HCEC 1CT (cell line): ENCODE measurements at places on chromosomes 5 and 9.

- no peak for DNase-seq
These were observed 31.8 kb upstream of the TLR4 start for GRCh38 chr9:117672369-117672768.

DNA sequence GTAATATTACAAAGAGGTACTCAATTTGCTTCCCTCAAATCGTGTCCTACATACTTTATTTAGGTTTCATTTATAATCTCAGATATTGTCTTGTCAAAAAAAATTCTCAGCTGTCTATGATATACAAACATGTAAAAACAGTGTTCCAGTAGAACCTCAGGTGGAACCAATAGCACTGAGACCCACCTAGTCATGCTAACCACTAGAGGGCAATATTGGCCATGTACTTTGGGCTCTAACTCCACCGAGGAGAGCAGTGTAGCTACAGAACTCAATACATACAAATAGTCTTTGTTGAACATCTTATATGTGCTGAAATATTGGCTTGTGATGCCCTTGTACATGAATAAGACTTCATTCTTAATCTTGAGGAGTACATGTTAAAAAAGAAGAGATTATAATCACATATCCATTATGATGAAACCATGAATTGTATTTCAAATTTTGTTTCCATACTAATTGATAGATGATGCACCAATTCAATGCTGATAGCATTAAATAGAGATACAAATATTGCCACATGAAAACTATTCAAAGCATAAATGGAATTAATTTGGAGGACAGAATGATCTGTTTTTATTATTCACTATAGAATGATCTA lies 71.2 kb upstream of the CNTLN start:
- peak; percentile 59 for DNase-seq

DNA sequence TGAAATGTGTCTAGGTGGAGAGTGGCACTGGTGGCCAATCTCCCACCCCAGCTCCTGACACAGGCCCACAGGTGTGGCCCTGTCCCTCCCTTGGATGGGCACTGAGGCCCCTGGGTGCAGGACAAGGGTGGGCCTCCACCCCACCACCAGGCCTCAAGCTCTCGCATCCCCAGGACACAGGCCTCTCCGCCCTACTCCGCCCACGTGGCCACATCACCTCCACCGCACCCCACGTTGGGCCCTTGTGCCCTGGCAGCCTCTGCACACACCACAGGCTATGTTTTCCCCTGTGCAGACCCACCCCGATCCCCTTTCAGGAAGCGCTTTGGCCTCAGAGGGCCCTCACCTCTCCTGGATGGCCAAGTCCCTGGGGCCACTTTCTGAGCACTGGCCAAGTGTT lies 54.7 kb downstream of the SECISBP2 start:
- DNase-seq, result no peak

GRCh38 chr5:138663561-138663960 lies 88.4 kb upstream of the HSPA9 start:
- no peak for DNase-seq

DNA sequence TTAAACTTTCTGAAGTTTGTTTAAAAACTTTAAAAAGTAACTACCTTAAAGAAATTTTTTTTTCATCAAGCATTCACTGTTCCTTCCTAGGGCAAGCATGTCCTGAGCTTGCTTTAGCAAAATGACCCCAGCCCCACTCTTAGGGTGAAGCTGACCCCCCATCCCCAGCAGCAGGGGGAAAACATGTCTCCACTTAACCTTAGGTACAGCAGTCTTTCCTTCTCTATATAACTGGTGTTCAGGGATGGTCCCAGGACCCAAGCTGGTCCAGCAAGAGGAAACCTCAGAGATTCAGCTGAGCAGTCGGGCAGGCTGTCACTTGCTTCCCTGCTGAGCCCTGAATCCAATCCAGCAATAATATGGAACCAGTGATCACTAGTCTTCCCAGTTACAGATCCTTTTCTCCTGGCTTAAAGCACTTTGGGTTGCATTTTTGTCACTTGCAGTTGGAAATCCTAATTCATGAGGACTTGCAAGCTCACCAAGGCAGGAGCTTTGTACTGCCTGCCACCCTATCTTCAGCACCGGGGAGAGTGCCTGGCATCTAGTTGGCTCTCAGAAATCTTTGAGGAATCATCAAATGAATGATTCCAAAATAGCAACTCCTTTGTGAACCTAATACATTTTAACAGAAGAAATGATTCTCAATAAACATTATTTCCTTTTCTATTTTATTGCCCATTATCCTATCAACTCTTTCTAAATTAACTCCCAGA lies 91.2 kb downstream of the FSTL4 start:
- DNase-seq, result no peak

DNA sequence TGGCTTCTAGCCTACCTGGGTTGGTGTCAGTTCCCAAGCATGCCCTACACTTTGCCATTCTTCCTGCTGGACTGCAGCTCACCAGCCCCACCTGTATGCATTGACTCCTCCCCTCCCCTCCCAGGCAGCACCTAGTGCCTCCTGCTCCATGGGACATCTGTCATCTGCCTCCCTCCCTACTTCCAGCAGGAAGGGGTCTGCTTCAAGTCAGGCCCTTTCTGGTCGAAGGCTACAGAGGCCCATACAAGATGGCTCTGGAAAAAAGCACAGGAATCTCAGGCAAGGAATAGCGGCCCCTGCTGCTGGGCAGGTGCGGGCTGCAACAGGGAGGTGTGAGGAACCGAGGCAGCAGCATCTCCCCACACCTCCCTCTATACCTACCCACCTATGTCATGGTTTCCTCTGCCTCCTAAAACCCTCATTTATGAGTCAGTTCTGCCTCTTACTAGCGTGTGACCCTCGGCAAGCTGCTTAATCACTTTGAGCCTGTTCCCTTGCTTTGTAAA lies 19.7 kb downstream of the WWC1 start:
- DNase-seq, result no peak

DNA sequence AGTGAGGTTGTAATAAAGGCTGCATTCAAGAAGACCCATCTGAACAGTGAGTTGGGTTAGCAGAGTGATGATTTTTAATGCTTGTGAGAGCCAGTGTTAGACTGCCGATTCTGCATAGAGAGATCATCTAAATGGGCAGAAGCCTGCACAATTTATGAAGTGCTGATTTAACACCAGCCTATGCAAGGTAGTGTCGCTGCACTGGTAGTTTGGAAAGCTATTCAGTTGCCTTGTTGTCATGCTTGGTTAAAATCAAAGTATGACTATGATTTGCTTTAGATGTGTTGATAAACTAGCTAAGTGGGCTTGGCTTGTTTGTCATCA lies 379 bp upstream of the LRRTM2 start:
- no peak for DNase-seq

DNA sequence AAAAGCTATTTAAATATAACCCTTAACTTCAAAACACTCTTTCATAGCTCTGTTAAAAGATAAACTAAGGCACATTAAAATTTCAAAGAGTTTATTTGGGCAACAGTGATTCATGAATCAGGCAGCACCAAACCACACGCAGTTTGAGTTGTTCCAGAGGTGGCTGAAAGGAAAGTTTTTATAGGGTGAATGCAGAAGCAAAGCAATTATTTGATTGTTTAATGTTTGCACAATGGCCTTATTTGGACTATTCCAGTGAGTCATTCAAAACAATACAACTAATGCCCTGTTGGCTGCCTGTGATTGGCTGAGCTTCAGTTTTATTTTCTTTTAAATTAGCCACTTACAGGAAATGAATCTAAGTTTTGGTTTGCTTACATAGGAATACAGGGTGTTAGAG lies 125.3 kb downstream of the CEP120 start:
- peak; percentile 2 for DNase-seq
